ENCODE measurements at places on chromosomes 12 and 14.

GRCh38 chr12:97943359-97943758, 480.8 kb downstream of the RMST start:
- no peak for DNase-seq

- no peak for DNase-seq
These were observed 284.9 kb downstream of the RAD51B start for GRCh38 chr14:68104518-68104917.

- DNase-seq, result no peak
These were observed 209.1 kb downstream of the TTC7B start for GRCh38 chr14:90607141-90607540.

DNA sequence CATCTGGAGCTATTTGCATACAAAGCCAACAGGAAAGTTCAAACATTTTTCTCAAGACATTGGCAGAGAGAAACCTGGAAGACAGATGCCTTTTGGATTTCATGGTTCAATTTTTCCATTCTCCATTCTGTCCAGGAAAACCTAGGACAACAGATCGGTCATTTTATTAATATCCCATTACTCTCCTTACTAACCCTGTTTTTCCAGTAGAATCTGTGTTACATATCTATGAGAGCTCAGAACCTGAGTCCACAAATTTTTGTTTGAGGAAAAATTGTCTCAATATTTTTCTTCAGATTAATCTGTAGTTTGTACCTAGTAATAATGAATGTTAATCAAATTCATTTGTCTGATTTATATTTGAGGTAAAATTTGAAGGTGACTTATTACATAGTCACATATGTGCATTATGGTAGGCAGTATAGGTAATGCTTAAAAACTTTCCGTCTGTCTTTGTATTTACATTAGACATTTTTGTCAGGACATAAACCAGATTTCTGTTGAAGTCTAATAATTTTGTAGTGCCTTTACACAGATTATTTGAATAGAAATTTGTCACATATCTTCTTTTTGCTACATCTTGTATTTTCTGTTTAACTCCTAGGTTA, 75.3 kb downstream of the CCDC91 start:
- no peak for DNase-seq

DNA sequence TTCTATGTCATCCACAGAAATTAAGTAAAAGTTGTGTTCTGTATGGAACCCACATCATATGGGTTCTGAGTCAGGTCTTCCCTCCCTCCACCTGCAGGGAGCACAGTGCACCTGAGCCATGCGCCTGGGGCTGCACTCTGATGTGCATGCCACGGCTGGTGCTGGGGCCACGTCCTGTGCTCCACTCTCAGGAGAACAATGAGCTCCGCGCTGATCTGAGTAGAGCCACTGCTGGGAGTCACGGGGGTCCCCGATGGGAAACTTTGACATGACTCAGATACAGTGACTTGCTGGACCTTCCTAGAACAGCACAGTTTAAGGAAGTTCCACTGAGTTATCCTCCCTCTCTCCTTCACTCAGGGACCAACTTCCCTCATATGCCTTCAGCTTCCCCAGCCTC, 683.4 kb downstream of the TMEM121 start:
- DNase-seq, result no peak

DNA sequence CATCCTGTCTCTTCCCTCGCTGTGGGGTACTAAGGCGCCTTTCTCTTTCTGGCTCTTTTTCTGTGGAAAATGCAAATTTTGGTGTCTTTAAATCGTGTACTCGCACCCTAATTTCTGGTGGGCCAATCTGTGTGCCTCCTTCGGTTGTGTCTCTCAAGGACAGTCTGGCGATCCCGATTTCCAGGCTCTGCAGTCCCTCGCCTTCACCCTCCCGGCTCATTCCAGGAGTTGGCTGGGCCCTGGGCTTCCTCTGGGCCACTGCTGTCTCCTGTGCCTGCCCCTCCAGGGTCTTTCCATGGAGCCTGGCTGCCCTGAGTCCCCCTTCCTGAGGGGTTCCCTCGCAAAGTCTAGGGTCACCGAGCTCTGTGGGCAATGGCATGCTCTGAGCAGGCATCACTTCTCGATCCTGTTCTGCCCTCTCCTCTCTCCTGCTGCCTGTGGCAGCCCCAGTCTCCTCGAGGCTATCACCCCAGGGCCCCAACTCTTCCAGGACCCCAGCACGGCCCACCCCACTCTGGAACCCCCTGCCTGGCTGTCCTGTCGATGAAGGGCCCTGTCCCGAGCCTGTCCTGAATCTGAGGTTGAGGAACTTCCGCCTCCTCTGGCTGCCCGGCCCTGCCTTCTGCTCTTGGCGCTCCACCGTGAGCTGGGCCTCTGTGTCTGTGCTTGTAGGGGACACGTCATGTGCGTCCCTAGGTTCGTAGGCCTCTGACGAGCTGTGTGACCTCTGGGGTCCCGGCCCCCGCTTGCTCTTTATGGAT, 24.1 kb downstream of the AHNAK2 start:
- no peak for DNase-seq

DNA sequence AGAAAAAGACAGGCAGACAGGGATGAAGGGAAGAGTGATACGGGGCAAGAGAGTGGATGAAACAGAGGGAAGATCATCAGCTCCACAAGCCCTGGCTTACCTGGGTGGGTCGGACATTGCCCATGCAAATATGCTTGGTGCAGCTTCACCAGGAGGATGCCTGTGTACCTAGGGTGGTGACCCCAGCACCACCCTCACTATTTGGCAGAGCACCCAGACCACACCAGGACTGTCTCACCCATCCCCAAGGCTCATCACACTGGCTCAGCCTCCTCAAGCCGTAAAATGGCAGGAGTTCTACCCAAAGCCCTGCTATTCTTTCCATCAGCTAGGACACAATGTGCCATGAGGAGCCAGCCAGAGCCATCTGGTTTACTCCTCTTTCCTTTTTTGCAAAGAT, 3.0 kb downstream of the GALNT8 start:
- no peak for DNase-seq

GRCh38 chr12:12819752-12820311, 6.7 kb downstream of the DDX47 start:
- peak; percentile 11 for DNase-seq
